NCI-H748 treated with DMSO at 0.1 percent for 48 hours (cell line): ENCODE measurements at places on chromosomes 5 and 9.
A peak's percentile ranks its signal among the peaks of the same experiment; 100 is the strongest.

DNA sequence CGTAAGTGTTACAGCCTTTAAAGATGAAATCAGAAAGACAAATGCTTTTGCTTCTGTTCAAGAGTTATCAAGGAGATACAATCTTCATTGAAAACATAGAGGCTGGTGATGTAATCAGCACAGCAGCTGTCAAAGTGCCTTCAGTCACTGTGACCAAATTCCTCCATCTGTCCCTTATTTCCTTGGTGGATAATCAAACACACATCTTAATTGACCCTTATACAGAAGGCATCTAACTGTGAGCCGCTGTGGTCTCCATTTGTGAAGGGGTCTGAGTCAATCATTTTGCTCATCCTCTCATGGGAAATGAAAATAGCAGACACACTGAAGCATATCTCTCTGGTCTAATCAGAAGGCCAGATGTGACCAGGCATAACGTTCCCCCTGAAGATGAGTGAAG lies 130.1 kb upstream of the TLR4 start:
- DNase-seq: no peak

- no peak for DNase-seq
Measured at GRCh38 chr5:56190497-56190896, 42.6 kb downstream of the ANKRD55 start.

- no peak for DNase-seq
Measured at GRCh38 chr9:89943728-89944127, 338.9 kb downstream of the GADD45G start.

GRCh38 chr5:161966564-161966963 lies 101.0 kb upstream of the GABRG2 start:
- peak; percentile 36 for DNase-seq

- DNase-seq: no peak
Measured at GRCh38 chr9:28320616-28321015, 747.3 kb upstream of the C9orf72 start.

GRCh38 chr5:141873933-141874261 lies 4.3 kb downstream of the PCDH1 start:
- no peak for DNase-seq

GRCh38 chr9:131279863-131280570 lies 3.7 kb upstream of the FAM78A start:
- DNase-seq: no peak

- DNase-seq: peak; percentile 39
Measured at GRCh38 chr9:81665322-81665871, 23.9 kb downstream of the TLE1 start.

DNA sequence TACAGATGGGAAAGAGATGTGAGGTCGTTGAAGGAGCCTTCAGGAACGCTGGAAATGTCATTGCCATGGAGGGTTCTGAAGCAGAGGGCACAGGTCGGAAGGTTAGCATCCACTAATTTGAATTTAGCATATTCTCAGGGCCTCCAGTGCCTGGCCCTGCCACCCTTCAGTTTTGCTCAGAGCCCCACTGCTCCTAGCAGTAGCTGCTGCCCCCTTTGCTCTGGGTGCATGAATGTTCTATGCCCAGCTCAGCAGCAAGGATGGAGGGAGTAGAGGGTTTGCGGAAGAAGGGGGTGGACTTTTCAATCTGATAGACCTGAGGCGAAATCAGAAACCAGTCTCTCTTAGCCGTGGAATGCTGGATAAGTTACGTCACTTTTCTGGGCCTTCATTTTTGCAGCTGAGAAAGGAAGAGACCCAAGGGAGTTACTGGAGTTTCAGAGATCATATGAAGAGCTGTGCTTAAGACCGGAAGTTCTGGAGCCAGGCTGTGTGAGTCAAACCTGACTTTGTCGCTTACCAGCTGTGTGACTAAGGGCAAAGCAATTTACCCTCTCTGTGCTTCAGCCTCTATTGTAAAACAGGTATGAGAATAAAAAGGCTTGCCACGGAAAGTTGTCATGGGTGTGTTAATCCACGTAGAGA lies 133.2 kb upstream of the PANK3 start:
- DNase-seq: no peak

- no peak for DNase-seq
Measured at GRCh38 chr9:134559013-134559412, 82.6 kb upstream of the COL5A1 start.

- no peak for DNase-seq
Measured at GRCh38 chr9:31032206-31032605, 1352.2 kb upstream of the ACO1 start.

- no peak for DNase-seq
Measured at GRCh38 chr5:179870403-179870903, 11.8 kb upstream of the MRNIP start.

DNA sequence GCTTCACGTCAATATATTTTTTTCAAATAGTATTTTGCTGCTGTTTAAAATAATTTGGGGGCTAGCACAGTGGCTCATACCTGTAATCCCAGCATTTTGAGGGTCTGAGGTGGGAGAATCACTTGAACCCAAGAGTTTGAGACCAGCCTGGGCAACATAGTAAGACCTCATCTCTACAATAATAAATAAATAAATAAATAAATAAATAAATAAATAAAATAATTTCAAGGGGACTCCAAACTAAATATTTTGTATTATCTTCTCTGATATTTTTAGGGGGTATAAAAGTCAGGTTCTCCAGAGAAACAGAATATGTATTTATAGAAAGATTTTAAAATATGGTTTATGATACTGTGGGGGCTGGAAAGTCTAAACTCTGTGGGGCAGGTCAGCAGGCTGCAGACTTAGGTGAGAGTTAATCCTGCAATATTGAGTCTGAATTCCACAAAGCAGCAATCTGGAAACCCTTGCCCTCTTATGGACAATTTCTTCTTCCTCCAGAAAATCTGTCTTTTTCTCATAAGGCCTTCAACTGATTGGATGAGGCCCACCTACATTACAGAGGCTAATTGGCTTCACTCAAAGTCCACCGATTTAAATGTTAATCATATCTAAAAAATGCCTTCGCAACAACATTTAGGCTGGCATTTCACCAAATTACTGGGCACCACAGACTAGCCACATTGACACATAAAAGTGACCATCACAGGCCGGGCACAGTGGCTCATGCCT lies 53.5 kb downstream of the DRD1 start:
- no peak for DNase-seq

DNA sequence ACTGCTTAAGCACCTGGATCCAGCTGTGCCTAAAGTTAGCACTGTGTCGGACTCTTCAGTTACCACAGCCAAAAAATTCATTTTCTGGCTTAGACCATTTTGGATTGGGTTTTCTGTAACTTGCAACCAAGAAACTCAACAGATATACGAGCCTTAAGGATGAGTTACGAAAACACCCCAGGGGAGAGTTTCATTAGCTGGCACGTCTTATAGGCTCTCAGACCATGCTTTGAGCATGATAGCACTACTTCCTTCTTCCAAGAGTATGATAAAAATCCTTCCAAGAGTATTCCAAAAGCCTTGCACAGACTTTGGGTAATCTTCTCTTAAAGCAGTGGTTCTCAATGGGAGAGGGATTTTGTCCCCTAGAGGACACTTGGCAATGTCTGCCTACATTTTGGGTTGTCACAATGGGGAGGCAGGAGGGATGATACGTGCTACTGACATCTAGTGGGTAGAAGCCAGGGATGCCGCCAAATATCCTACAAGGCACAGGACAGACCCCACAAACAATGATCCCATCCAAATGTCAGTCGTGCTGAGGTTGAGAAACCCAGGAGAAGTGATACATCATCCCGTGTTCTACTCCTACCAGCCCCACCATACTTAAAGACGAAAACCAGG lies 64.8 kb downstream of the SMIM23 start:
- no peak for DNase-seq

DNA sequence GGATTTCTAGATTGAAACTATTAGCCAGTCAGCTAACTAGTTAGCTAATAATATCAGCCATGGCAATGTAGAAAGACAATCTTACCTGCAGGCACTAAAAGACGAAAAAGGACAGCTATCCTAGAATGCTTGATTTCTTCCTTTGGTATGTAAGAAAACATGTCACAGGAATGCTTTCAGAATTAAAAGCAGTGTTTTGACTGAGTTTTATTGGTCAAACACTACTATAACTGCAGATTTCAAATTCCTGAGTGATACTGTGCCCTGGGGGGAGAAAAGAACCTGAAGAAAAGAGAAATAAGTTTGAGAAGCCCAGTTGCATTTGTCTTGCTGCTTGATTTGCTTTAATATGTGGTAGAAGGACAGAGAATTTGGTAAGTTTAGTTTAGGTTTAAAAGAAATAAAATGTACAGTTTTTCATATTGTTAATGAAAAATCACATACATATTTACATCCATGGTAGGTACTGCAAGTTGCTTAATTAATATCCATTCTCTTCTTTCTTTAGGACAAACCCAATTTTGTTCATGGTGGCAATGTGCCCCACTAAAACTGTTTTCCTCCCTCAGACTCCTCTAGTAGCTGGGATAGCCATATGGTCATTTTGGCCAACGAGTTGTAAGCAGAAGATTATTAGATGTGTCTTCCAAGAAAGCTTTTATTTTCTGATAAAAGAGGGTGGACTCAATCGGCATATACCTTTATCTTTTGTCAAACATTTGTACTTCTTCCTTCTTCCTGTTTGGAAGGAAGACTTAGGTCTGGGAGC lies 4.3 kb upstream of the FAM169A start:
- DNase-seq: no peak

DNA sequence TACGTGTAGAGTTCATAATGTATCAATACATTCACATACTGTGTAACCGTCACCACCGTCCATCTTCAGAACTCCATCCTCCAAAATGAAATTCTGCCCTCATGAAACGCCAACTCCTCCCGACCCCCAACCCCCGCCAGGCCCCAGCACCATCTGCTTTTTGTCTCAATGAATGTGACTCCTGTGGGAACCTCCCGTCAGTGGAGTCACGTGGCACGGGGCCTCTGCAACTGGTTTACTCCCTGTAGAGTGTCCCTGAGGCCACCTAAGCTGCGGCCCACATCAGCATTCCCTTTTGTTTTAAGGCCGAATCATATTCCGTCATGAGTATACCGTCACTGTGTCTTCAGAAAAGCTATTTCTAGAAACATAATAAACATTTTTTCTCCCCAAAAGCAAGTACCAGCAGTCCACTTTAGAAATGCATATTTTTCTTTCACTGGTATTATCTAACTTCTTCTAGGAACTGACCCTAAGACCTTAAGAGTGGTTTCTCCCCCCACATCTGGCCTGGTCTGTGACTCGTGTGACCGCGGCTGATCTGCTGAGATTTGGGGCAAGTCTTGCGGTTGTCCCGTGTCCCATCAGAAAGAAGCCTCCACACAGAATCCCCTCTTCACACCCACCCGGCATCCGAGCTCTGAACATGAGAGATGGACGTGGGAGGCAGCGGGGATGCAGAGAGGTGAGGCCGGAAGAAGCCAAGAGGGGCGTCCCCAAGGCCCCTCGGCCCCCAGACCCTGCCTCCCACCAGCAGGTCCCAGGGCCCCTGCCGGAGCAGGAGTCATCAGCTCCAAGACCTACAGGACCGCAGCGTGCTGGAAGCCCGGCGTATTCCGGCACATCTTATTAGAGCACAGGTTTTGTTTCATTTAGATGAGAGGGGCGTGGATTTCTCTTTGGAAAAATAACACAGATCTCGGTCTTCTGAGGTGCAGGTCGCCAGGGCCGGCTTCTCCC lies 38.3 kb downstream of the SLC6A3 start:
- no peak for DNase-seq

DNA sequence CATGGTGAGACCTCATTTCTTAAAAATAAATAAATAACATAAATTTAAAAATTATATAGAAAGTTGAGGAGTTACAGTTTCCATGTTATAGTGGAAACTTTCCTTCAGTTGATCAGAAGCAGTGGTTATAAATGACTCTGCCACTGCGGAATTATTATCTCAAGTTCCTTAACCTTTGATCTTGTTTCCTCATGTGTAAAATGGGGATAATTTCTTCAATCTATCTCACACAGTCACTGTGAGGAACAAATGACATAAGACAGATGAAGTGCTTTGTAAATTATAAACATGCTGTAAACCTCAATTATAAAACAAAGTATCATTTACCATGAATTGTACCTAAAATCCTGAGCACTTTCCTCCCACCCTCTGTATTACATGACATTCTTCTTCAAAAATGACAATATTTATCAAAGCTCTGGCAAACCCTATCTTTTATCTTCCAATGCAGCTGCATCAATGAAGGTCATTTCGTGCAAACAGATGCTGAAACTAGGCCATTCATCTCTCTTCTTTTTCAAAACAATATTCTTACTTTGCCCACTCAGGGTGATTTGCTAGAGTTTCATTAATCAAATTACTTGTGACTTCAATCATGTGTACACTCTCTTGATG lies 46.8 kb downstream of the TMEM245 start:
- no peak for DNase-seq

DNA sequence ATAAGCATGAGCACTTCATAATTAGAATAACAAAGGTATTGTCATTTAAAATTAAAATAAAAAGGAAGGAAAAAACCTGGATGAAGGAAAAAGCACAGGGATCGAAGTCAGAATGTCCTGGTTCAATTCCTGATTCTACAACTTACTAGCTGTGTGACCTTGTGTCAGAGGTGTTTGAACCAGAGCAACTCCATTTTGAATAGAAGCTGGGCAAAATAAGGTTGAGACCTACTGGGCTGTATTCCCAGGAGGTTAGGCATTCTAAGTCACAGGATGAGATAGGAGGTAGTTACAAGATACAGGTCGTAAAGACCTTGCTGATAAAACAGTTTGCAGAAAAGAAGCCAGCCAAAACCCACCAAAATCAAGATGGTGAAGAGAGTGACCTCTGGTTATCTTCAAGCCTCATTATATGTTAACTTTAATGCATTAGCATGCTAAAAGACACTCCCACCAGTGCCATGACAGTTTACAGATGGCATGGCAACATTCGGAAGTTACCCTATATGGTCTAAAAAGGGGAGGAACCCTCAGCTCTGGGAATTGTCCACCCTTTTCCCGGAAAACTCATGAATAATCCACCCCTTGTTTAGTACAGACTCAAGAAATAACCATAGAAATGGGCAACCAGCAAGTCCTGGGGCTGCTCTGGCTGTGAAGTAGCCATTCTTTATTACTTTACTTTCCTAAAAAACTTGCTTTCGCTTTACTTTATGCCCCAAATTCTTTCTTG lies 412.7 kb downstream of the PIK3R1 start:
- DNase-seq: no peak

DNA sequence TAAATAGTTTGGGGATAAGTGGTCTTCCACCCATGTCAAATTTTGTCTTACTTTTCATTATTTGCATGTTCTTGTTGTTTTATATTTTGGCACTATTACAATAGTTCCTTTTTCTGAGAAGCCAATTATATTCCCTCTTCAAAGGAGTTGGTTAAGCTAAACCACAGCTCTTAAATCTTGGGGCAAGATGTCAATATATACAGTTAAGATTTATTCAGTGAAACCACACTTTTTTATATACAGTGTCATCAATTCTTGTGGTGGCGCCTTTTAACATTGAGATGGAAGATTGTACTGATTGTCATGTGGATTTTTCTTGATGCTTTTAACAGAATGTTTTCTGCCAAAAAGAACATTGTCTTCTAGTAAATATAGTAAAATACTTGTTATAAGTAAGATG lies 104.1 kb downstream of the MTREX start:
- no peak for DNase-seq

DNA sequence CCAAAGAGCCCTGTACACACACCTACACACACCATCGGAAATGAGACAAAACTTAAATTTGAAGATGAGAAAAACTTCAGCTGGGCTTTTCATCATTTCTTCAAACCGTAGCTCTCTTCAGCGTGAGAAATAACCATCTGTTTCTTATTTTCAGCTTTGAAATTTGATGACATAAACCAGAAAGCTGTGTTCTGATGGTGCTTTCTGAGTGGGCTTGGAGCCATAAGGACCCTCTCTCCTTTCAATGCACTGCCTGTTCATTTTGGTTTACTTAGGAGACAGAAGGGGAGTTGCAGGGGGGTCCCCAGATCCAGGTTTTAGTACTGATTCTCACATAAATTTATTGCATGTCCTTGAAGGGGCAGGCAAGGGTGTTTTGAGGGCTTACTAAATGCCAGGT lies 9.5 kb downstream of the FBXO10 start:
- no peak for DNase-seq
